Vagina (tissue), 2 donors: ENCODE measurements at places on chromosomes 5 and 9. TPM values are rescaled to one million over a fixed set of nuclear protein-coding genes. Genes with fewer than 3 reads are reported as not detected.

DNA sequence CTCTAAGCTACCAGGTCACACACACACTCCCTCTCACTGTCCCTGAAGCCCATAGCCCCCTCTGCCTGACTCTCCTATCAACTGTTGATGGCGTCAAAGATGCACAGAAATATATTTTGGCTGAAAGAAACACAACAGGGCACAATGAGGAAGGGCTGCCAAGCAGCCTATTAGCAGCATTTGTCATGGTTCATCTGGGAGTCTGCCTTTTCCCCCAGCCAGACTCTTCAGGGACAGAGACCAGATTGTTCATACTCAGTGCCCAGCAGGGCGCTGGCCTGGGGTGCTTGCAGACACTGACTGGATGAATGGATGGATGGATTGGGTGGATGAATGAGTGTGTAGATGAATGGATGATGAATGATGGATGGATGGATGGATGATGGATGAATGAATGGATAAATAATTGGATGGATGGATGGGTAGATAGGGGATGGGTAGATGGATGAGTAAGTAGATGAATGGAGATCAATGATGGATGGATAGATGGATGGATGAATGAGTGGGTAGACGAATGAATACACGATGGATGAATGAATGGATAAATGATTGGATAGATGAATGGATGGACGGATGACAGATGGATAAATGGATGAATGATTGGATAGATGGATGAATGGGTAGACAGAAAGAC, 90.5 kb downstream of the ADAMTS2 start:
- H3K27me3 ChIP-seq, result no peaks in the 10 kb centered on the region
- no peak overlapping the region for H3K4me3 ChIP-seq
- H3K27ac ChIP-seq, result no peak overlapping the region

DNA sequence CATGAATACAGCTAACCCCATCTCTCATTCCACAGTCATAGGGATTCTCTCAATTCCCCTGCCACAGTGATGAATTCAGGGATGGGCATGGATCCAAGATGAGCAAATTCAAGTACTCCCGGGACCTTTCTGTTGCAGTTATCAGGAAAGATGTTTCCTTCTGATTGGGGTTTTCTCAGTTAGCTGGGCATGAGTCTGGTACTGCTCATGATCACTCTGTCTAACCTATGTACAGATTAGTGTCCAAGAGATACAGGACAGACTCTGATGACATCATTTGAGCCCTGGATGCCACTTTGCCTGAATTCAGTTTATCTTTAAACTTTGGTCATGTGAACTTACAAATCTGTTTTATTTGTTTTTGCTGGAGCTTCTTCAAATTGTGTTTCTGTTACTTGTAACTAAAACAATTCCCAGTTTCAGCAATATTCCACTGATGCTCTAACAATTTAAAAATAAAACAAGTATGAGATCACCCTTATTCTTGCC, 257.7 kb upstream of the KLF9 start:
- no peak overlapping the region for H3K27ac ChIP-seq
- no peak for DNase-seq
- no peak overlapping the region for H3K4me3 ChIP-seq
- H3K27me3 ChIP-seq, result no peaks in the 10 kb centered on the region
- H3K36me3 ChIP-seq, result no peaks in the 10 kb centered on the region

- H3K27me3 ChIP-seq, result no peaks in the 10 kb centered on the region
- no peak overlapping the region for H3K4me3 ChIP-seq
- H3K4me1 ChIP-seq, result no peaks in the 10 kb centered on the region
- no peak overlapping the region for H3K27ac ChIP-seq
Measured at GRCh38 chr9:86809759-86810367, 137.4 kb downstream of the GAS1 start.

Gene AMBP
- not detected for total RNA-seq

Gene PIP5K1B
- 2.9 TPM for total RNA-seq
